Inflammatory macrophage treated with lipopolysaccharide for 4 hours (primary cell): ENCODE measurements at places on chromosomes 6 and 20.
A peak's percentile ranks its signal among the peaks of the same experiment; 100 is the strongest.

GRCh38 chr20:10761232-10761631 lies 87.4 kb upstream of the JAG1 start:
- no peak for DNase-seq

DNA sequence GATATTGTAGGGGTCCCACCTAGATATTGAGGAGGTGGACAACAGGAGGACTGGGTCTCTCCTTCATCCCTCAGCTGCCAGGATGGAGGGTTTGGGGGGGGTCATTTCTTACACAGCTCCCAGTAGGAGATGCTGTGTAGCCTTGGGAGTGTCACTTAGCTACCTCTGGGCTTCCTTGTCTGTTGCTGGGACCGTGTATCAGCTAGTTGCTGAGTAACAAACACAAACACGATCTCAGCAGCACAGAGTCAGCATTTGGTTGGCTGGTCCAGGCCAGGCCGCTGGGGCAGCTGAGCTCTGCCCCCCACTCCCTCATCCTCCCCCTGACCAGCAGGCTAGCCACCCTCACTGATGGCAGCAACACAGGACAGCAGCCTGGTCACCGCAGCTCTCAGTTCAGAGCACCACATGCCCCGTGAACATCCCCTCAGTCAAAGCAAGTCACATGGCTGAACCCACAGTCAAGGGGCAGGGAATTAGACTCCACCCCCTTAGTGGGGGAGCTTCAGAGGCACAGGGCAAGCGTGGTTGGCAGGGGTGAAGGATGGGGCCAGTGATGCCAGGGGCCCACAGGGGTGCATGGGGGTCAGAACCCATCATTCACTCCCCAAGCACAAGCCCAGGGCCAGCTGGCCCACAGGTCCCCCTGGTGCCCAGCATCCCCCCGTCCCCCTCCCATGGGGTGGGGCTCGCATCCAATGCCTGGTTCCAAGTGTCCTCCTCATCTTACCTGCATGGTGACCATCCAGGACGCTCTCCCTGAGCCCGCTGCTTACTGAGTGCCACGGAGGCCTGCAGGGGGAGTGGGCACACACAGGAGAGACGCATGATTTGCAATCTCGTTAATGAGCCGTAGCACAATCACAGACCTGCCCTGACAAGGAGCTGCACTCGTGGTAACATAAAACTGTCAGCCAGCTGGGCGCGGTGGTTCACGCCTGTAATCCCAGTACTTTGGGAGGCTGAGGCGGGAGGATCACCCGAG lies 112.4 kb downstream of the TAF4 start:
- no peak for DNase-seq

DNA sequence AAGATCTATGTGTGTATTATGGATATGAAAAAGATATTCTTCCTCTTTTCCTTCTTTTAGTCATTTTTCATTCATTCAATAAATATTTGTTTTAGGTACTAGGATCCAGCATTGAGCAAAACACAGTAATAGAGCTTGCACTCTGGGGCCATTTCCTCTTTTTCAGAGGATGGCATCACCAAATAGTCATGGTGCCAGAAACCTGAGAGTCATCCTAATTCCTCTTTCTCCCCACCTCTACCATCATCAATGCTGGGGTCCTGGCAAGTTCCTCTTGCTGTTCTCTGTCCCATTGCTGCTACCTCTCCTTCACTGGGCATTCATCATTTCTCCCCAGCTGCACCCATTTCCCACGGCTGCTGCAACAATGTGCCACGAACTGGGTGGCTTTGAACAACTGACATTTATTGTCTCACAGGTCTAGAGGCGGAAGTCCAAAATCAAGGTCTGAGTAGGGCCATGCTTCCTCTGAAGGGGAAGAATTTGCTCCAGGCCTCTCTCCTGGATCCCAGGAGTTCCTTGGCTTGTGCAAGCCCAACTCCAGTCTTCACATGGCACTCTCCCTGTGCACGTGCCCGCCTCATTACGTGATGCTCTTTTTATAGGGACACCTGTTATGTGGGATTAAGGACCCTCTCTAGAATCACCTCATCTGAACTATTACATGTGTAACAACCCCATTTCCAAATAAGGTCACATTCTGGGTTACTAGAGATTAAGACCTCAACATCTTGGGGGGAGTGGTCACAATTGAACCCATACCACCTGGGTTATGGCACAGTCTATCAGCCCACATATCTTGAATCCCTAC lies 9.5 kb upstream of the IGF2R start:
- DNase-seq = peak; percentile 94

- DNase-seq = peak; percentile 95
Observed at GRCh38 chr6:106084106-106084988, 1.8 kb upstream of the PRDM1 start.

DNA sequence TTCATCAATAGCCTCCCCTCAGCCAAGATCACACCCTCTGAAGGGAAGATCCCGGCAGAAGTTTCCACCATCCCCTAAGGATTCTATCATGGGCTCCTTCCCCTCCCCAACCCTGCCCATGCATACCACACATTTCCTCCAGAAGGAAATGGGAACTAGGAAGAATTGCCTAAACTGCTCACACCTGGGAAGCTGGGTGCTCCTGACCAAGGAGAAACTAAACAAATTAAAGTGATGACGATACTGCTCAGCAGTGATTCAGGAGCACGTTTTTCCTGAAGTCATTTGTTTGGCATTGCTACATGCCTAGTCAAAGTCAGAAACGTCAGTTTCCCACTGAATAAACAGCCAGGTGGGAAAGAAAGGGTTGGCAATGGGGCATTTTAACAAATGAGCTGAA lies 136.1 kb upstream of the CDYL start:
- DNase-seq = no peak

- no peak for DNase-seq
Observed at GRCh38 chr6:97626671-97627441, 343.8 kb upstream of the MMS22L start.

- no peak for DNase-seq
Observed at GRCh38 chr20:6590891-6591637, 176.4 kb upstream of the BMP2 start.

DNA sequence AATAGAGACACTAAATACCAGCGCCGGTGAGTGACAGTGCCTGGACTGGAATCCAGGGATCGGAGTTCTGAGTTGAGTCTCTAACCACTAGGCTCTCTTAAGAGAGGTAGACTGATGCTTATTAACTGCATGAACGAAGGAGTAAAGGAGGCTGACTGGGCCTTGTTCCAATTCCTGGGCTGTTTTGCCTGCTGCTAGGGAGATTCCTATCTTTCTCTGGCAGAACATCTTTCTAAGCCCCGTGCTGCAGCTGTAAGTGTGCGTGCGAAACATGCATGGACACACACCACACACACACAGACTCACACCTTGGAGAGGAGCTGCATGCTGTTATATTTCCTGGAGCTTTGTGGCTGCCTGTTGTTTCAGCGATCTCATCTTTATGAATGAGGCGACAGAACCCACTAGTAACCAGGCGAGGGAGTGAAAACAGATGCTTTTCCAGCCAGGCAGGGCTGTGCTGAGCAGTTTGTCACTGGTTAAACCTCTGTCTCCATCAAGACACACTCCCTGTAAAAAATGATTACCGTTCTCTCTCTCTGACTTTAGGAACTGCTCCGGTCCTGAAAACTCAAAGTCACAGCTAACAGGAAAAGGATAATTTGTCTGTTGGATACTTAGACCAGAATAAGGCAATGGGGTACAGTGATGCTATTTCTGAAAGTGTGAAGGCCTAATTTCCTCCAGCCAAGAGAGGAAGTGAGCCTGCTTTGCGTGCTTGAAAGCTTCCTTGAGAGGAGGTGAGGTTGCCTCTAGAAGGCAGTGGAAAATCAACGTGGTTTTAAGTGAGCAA lies 157.4 kb upstream of the ZNF217 start:
- DNase-seq = peak; percentile 46

GRCh38 chr6:109121411-109121810 lies 26.1 kb downstream of the CEP57L1 start:
- DNase-seq = no peak

GRCh38 chr20:44031781-44032582 lies 117.3 kb downstream of the TOX2 start:
- no peak for DNase-seq

- no peak for DNase-seq
Observed at GRCh38 chr6:55299286-55299985, 27.8 kb upstream of the GFRAL start.

GRCh38 chr6:116218172-116218633 lies 35.7 kb downstream of the TSPYL4 start:
- peak; percentile 31 for DNase-seq

DNA sequence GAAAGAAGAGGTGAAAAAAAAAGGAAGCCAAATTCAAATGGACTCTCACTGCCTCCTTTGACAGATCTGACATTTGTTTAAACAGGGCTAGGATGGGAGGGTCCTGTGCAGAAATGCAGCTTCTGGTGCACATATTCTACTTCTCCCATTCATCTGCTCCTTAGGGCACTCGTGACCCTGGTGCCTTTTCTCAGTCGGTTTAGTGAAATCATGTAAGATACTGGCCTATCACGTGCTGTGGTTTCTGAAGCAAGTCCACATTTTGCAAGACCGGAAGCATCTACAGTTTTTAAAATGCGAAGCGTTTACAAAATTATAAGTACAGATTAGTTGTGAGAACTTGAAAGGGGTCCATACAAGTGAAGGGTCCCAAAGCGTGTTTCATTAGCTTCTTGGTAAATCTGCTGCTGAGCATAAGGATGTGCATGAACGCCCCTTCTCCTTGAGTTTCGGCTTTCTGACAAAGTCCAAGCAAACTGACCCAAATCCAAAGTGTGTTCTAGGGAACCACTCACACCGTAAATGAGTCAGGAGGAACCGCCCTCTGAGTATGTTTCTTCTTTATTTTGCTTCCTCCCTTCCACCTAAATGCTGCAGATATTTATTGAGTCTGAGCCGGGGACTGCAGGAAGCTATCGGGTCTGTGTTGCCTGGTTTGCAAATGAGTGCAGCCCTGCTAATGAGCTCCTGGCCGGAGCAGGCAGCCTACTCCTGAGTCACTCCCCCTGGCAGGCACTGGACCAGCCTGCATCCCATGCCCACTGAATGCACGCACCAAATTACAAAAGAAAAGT lies 323.8 kb upstream of the JARID2 start:
- peak; percentile 94 for DNase-seq

DNA sequence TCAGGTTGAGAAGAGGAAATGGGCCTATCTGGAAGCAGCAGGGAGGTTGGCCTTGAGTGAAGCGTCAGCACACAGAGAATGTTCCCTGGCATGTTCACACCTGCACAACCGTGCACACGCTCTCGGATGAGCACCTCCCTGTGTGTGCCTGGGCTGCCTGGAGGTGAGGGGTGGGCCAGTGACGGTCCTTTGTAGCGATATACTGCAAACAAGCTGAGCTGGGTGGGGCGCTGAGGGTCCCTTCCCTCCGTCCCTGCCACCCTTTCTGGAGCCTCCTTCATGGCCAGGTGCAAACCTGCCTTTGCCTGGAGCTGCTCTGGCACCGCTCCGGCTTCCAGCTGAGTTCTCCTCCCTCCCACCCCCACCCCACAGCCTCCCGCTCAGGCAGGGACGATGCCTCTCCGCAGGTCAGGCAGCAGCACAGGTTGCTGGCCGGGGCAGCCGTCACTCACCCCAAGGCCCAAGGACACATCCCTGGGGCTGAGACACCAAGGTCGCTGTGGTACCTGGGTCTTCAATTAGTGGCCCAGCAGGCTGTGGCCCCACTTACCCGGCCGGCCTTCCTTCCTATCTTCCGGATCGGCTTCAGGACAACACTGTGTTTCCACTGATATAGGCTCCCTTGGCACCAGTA lies 111.6 kb downstream of the ERMARD start:
- DNase-seq = no peak

DNA sequence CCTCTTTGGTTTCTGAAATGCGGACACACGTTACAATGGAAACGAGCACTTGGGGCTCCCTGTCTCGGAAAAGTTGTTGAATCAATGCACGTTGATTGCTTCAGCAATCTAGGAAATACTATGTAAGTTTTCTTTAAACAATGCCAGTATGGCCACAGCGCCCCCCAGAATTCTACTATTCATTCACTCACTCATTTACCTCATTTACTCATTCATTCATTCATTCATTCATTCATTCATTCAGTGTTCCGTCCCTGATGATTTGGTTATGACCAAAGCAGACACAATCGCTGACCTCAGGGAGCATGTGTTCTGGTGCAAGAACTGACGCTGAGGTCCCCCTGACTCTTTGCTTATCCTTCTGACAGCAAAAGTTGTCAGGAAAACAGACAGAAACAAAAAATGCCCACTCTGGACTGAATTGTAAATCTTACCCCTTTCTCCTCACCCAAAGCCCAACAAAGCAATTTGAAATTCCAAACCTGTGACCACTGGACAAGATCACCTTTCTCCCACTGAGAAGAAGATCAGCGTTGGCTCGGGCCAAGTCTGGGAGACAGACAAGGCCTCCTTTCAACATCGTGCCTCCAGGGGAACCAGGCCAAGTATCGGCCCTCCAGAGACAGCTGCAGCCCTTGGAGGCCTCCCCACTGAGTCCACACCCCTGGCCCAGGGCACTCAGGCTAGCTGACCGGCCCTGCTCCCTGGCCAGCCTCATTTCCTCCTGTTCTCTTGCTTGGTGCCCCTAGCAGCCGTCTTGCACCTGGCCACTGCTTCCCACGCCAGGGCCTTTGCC lies 15.0 kb upstream of the PMEPA1 start:
- DNase-seq = no peak

DNA sequence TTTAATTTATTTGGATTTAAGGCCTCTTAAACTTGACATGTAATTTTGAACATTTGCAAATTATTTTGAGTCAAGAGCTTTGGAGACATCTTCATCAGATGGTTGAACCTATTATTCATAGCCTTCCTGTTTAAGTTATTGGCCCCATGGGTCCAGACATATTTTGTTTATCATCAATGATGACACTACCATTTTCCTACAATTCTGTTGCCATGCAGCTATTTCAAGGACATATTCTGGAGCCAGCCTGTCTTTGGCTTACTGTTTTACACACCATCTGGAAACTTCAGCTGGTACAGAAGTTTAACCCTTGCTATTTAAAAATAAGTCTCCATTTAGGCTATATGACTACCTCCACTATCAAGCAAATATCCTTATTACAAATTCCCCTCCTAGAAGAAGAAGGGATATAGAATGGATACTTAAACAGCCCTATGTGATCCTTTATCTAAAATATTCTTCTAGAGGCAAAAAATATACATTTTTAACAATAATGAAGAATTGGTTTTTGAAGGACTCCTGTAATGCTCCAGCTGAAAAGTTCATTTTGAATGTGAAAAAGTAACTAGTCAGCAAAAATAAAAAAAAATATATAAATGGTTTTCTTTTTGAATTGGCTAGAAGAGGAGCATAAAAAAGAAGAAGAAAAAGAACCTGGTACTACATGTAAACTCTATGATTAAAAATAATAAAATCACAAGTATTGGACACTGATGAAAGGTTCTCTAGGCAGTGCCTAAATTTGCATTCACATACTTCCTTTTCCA lies 544.0 kb upstream of the HS3ST5 start:
- no peak for DNase-seq

- no peak for DNase-seq
Observed at GRCh38 chr6:28330041-28330440, 5.9 kb downstream of the ZSCAN31 start.

DNA sequence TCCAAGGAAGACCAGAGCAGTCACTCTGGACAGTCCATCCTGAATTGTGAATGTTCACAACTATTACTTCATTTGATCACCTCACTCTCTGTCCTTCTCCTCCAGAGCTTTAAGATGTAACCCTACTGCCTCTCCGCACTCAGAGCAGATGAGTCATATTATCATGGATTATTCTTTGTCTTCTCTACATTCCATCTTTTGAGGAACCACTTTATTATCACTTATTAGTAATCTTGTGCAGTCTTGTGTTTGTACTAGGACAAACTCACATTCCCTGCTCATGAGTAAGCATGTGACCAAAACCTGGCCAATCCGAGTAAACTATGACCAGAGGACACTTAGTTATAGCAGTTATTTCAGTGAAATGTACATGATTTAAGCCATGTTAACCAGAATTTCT lies 401.5 kb upstream of the ADGRB3 start:
- DNase-seq = no peak

GRCh38 chr6:126381498-126381897 lies 41.6 kb downstream of the CENPW start:
- no peak for DNase-seq
